ENCODE measurements at places on chromosomes 1 and 21.

DNA sequence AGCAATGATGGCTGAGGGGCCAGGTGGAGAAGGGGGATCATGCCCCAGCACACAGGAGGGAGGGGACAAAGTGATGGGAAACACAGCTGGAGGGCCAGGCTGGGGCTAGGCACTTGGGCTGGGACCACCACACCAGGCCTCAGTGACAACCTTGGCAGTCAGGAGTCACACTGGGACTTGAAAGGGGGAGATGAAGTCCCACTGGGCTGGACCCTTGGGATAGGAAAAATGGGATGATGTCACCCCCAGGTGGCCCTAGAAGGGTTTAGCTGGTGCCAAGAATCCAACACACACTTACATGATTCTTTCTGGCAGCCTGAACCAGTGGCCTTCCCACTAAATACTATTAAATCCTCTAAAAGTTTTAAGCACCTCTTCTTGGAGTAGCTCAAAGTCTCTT, 17.1 kb downstream of the ZBTB17 start:
- no peak for DNase-seq

GRCh38 chr1:187871177-187871845, 1042.6 kb downstream of the PLA2G4A start:
- no peak for DNase-seq

- DNase-seq = no peak
Measured at GRCh38 chr1:230427094-230427876, 1.2 kb upstream of the PGBD5 start.

- no peak for DNase-seq
Measured at GRCh38 chr21:45305836-45306235, 18.1 kb upstream of the POFUT2 start.

DNA sequence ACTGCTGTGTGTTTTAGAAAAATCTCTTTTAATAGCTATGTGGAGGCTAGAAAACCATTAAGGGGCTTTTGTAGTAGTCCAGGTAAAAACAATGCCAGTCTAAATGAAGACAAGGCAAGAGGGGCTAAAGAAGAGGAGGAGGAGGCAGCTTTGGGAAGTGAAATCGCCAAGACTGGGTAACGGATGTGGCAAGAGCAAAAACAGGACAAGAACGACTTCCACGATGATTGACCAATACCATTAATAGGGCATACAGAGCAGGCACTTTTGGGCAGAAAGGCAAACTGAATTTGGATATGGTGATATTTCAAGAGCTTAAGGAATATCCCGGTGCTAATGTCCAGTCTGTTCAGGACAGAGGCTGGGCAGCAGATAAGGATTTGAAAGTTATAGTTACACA, 22.0 kb downstream of the COA6 start:
- no peak for DNase-seq

DNA sequence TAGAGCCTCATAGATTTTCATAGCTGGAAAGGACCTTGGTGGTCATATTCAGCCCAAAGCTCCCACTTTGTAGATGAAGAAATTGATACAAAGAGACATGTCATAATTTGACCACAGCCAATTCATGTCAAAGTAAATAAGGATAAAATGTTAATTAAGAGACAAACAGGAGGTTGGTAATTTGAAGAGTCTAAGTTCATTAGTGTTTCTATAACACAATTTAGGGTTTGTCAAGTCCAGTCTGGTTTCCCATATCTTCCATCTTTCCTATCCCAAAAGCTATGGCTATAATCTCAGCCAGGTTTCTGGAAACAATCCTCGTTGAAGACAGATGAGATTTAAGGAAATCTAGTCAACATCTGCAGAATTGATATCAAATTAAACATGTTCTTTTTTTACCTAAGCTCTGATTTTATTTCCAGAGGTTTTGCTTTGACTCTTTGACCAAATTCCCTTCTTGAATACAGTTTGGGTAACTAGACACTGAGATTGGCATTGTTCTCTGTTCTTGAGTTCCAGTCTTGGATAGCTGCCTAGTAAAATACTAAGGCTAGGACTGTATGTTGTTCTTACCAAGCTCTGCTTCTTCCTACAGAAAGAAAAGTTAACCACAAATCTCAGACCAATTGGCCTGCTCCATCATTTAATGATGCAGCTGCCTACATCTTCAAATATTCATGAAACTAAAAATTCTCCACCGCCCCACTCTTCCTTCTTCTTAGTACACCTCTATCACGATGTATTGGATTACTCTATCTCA, 62.0 kb downstream of the SLC44A5 start:
- no peak for DNase-seq

DNA sequence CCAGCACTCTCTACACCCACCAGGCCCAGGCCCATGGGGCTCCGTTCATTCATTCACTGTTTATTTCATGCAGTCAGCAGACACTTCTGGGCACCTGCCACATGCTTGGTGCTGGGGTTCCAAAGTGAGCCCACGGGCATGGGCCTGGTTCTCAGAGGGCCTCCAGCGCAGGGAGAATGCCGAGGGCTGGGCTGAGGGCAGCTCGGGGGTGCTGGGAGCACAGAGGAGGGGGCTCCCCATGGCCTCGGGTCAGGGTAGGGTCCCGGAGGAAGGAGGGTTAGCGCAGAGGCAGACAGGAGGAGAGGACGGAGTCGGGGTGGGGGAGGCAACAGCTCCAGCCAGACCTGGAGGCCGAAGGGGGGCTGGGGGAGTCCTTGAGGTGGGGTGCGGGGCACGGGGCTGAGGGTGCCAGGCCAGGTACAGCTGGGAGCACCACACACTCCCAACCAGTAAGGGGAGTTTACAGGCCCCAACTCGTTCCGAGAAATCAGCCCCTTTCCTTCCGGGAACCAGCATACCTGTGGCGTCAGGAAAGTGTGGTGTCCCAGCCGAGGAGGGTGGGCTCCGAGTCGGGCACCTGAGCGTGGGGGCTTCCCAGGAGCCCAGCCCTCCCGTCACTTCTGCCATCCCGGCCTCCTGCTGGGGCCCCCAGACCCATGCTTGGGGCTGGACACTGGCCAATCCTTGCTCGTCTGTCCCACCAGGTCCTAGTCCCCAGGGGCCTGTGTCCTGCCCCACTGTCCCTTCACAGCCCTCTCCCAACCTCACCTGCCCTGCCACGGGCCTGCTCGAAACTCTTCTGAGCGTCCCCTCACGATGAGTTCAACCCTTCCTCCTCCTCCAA, 10.8 kb downstream of the ARHGEF16 start:
- no peak for DNase-seq

- no peak for DNase-seq
Measured at GRCh38 chr1:68287241-68287640, 54.9 kb upstream of the WLS start.

GRCh38 chr1:238649200-238649599, 737.2 kb upstream of the CHRM3 start:
- no peak for DNase-seq

- DNase-seq = no peak
Measured at GRCh38 chr1:116475850-116476218, 95.0 kb downstream of the CD58 start.

DNA sequence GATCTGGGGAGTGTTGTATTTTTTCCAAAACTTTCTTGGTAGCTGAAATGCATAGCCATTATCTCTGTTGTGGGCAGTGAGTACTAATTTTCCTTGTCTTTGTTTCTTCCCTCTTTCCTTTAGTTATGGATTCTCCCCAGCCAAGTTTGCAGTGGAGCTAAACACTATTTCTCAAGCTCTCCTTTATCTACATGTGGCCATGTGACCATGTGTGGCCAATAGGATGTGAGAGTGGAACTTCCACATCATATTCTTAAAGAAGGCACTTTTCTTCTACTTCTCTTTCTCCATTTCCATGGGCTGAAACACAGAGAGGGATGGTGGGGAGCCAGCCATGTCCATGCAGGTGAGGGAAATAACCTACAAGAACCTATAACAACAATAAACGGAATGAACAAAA, 230.8 kb downstream of the CTH start:
- DNase-seq = no peak

DNA sequence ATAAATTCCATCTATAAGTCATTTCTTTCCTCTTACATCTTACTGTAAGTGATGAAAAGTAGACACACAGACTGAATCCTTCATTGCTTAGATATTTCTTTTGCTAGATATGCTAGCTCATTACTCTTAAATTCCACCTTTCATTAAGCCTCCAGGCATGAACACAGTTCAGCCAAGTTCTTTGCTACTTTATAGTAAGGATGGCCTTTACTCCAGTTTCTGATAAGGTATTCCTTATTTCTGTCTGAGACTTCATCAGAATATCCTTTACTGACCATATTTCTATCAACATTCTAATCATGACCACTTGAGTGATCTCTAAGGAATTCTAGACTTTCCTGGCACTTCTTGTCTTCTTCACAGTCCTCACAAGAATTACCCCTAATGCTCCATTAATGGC, 191.7 kb upstream of the KCTD3 start:
- DNase-seq = no peak

DNA sequence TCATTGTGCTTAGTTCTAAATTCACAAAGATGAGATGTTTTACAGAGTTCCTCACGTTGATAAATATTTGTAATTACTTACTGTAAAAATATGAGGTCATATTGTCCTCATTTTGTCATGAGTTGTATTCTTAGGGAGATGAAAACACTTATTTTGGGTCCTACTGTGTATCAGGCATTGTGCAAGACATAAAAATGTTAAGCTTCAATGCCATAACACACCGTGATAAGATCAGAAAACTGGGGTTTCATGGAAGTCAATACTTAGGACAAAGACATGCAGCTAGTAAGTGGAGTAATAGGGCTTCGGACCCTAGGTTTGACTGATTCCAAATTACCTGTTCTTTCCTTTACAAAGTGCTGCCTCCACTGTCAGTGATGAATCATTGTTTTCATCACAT, 720.7 kb upstream of the ZP4 start:
- DNase-seq = no peak

GRCh38 chr1:44848456-44849181, 5.6 kb upstream of the PTCH2 start:
- no peak for DNase-seq

DNA sequence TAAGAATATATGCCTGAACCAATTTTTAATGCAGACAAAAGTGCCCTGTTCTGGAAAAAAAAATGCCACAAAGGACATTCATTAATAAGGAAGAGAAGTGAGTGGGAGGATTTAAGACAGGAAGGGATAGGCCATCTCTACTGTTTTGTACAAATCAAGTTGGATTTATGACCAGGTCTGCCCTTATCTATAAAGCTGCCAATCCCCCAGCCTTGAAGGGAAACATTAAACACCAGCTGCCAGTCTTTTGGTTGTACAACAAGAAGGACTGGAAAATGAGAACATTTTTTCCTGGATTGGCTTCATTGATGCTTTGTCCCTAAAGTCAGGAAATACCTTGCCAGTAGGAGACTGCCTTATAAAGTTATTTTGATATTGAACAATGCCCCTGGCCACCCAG, 444.0 kb downstream of the NPHP4 start:
- DNase-seq = no peak

- no peak for DNase-seq
Measured at GRCh38 chr1:97806326-97806725, 114.5 kb downstream of the DPYD start.

GRCh38 chr1:88791192-88791591, 100.2 kb downstream of the GTF2B start:
- no peak for DNase-seq

GRCh38 chr21:17396948-17397347, 115.9 kb upstream of the CXADR start:
- no peak for DNase-seq

GRCh38 chr1:90155721-90156487, 161.0 kb downstream of the ZNF326 start:
- DNase-seq = no peak

GRCh38 chr1:227775841-227776240, 39.6 kb upstream of the PRSS38 start:
- DNase-seq = no peak

- no peak for DNase-seq
Measured at GRCh38 chr1:32144033-32144432, 35.4 kb upstream of the TXLNA start.

- DNase-seq = no peak
Measured at GRCh38 chr21:44612029-44612486, at the start of gene KRTAP10-8. Gene KRTAP10-8, plus strand, starts transcription at chr21:44612079. Its CDS starts 22 bp downstream, at chr21:44612101.

DNA sequence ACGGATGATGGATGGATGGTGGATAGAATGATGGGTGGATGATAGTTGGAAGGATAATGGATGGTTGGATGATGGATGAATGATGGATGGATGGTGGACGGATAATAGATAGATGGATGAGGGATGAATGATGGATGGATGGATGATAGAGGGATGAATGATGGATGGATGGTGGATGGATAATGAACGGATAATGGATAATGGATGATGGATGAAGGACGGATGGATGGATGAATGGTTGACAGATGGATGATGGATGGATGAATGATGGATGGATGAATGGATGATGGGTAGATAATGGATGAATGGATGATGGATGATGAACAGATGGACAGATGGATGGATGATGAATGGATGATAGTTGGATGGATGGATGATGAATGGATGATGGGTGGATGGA, 255.1 kb downstream of the NPHP4 start:
- no peak for DNase-seq

GRCh38 chr1:63322944-63323864, 837 bp downstream of the FOXD3 start:
- no peak for DNase-seq

GRCh38 chr1:209106237-209106741, 477.2 kb upstream of the CAMK1G start:
- DNase-seq = no peak

DNA sequence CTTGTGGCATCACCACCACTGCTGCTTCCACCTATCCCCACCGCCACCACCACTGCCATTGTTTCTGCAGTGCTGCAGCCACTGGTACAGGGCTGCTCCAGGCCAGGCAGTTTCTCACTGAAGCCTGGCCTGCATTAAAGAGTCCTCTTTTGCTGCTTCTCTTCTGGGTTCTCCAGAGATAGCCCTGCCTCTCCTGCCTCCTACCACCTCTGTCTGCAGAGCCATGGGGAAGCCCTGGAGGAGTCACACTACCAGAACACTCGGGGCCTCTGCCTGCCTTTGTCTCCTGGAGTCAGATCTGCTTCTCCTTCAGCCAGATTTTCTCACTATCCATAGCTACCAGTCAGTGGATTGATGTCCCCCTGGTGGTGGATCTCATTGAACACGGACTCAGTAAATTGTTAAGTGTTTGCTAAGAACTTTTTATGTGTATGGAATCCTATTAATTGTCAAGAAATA, 37.7 kb upstream of the DDAH1 start:
- no peak for DNase-seq

- no peak for DNase-seq
Measured at GRCh38 chr21:26389971-26390641, 183.0 kb downstream of the CYYR1 start.

- DNase-seq = no peak
Measured at GRCh38 chr21:22277341-22277740, 1279.1 kb downstream of the NCAM2 start.

- no peak for DNase-seq
Measured at GRCh38 chr1:153260585-153261280, 1.2 kb downstream of the LORICRIN start.

DNA sequence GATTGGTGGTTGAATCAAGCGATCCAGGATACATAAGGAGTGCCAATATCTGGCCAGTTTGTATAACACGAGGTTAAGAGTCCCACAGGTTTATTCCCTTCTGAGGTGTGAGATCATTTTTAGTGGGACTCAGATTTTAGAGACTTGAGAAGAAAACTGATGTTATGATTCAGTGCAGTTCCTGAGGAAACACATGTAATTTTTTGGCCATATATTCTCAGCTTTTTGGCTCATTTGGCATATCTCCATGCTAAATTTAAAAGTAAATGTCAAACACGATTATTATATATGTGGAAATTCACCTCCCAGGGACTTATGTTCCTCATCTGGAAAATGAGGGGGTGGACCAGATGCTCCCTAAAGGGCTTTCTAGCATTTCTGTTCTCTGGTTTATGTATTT, 39.2 kb upstream of the SERBP1 start:
- no peak for DNase-seq

GRCh38 chr1:56060906-56061305, 518.5 kb downstream of the PLPP3 start:
- DNase-seq = no peak

GRCh38 chr1:3928586-3928985, 28.5 kb upstream of the C1orf174 start:
- DNase-seq = no peak

Data from GM19239 (cell line).